ENCODE measurements at places on chromosomes 12 and 14.

DNA sequence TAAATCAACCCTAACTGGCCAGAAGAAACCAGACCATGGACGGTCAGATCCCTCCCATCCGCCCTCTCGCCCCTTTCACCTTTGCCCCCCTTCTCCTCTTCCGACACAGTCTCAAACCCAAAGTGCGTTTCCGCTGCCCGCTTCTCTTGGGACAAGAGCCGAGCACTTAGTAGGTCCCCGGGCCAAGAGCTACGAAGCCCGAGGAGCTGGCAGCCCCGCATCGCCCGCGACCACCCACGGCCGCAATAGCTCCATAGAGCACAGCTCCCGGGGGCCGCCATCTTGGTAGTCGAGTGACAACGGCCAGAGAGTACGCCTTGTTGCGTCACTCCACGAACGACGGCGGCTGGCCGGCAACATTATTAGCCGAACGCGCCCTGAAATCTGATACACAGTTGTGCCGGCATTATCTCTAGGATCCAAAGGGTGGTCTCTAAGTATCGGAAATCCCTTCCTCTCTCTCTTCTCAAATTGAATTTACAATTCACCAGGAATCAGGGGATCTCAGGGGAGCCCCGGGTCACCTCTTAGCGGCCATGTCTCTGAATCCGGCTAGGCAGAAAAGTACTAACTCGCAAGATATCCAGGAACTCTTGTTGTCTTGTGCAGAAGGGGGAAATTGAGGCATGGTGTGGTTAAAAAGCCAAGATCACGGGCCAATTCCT lies at the start of gene COQ5:
COQ5 (minus strand) TSS at position 298 of the 665 bp plus-strand sequence; CDS start at position 281, 17 bp downstream.
- DNase-seq, result peak; percentile 88

DNA sequence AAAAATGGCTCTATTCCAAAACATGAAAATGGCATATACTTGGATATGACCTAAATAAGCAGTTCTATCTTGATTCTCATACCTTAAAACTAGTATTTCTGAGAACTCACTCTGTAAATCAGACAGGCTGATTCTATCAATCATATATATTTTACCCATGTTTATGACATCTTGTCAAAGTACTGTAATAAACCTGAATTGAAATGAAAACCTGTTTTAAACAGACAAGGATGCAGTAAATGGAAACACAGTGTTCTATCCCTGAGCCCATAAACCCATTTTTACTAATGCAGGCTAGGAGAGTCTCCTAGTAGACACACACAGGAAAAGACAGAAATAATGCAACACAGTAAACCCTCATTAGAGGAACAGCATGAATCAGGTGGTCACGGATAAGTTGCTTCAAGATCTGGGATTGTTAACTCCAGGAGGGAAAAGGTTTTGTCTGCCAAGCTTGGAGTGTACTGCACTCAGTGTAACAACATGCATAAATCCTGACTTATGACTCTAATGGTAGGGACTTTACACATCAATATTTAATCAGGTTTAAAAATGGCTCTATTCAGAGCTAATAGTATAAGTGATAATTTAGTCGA lies 93.6 kb upstream of the CPNE8 start:
- DNase-seq, result no peak

DNA sequence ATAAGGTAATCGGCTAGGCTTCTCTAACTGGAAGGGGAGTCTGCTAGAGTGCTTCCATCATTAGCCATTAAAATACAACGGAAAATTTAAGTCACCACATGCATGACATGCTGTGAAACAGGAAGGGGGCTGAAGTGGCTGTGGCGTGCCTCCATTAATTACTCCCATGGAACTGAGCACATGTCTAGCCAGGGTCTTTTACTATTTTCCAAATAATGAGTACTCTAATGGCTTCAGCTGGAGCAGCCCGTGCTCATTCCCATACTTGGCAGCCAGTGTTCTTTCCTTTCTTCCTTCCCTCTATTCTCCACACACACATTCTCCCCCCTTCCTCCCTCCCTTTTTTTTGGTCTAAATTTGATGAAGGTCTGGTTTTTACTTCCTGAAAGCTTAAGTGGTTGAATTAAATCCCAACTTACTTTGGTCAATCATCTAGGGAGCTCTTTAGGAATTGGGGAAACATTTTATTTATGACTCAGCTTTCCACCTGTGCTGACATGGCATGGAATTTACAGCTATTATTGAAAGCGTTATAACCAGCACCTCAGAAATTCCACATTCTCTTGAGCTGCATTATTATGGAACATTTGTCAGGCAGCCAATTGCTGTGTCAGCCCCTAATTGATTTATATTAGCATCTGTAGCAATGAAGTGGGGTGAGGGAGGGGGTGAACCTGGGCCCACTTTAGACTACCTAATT lies 72.3 kb downstream of the LRIG3 start:
- no peak for DNase-seq

DNA sequence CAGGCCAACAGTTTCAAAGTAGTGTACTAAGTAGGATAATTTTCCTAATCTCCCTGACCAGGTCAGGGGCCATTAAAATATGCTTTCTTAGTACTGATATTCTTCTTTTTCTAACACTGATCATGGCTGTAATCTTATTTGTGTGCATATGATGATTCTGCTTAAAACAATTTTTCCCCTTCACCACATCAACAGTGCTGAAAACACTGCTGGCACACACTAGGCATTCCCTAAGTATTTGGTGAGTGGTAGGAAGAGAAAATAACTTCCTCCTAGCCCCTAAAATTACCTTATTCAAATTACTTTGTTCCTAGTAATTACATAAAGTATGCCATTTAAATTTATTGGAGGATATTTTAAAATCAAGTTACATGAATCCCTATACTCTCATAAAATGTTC lies 49.9 kb upstream of the BBS10 start:
- no peak for DNase-seq

DNA sequence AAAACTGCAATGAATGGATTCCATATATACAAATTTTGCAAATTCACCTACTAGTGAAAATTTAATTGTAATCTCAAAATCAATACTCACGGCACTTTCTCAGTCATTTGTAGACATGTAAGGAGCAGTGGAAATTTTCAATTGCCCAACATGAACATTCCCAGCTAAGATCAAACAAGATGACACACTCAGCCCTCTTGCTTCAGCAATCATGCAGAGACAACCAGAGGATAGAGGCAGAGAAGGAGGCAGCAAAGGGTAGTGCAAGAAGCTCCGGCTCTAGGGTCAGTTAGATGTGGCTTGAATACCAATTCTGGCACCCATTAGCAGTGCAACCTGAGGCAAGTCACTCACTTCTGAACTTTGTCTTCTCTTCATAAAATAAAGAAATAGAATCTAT lies 91.5 kb upstream of the SLC35F4 start:
- DNase-seq, result no peak

DNA sequence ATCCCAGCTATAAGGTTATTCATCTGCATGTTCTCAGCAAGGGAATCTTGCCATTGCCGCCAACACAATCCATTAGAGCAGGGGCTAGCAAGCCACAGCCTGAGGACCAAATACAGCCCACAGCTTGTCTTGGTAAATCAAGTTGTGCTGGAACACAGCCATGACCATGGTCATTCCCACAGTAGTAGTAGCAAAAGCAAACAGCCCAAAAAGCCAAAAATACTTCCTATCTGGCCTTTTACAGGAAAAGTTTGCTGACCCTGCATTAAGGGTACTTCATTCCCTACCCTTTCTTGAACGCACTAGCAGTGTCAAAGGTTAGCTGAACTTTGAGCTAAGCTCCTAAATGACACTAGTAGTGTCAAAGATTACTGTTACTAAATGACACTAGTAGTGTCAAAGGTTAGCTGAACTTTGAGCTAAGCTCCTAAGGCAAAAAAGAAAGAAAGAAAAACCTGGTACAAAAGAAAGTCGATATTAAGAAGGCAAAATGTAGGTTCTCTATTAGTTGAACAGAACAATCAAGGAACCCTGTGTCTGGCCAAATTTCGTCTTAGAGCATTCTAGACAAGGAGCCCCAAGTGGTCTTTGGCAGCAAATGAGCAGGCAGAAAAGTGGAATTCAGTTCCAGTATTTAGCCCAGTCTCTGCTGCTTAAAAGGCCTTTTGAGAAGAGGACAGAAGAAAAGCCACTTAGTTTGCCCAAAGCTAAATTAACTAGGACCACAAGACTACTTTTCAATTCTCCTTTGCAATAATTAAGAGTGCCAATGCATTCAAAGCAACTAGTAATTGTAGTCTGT lies 67.7 kb downstream of the NT5DC3 start:
- DNase-seq, result no peak

GRCh38 chr14:99736603-99737371 lies 52.7 kb downstream of the CYP46A1 start:
- DNase-seq, result no peak
